ENCODE measurements at places on chromosomes 4 and X. TPM values are rescaled to one million over a fixed set of nuclear protein-coding genes. Genes with fewer than 3 reads are reported as not detected.

DNA sequence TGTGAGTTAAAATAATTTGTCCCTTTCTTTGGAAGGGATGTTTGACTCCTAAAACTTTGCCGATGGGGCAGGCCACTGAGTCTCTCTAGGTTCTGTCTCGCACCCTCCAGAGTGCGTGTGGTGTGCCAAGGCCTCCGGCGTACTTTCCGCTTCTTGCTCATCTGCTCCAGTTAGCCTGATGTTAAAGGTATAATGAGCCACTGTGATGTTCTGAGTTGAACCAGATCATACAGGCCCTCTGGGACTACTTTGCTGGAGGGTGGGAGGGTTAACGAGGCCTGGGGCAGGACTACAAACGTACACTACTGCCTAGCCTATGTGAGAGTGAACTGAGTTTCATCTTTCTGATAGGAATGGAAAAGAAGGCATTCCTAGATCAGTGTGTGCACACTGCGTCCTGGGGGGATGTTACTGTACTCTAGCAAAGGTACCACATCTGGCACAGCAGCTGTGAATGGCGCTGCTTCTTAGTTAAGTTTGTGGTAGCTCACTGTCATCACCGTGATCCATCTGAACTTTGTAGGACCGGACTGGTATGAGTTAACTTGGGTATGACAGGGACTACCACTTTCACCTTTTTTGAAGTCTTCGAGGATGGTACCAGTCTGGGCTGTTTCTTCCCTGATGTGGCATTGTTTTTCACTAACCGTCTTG is 60.2 kb downstream of the RGS12 start:
- no peak for DNase-seq
- H3K27me3 ChIP-seq, result no peaks in the 10 kb centered on the region
- H3K4me3 ChIP-seq, result no peak overlapping the region
- no peaks in the 10 kb centered on the region for H3K36me3 ChIP-seq
- peaks cover 3% of the 10 kb centered on the region for H3K4me1 ChIP-seq

DNA sequence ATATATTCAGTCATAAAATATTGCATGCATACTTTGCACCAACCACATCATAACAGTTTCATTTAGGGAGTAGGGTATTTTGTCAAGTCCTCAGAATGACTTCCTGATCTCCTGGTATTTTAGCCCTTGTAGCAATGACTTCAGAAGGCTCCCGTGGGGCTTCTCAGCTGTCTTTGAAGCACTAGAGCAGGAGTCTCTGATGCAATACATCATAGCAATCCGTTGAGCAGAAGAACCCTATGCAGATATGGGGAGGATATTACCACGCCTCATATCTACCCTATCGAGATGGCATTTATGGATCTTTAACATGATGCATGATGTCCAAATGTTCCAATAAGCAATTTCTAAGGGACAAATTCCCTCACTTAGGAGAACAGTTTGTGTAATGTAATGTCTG is 373.7 kb upstream of the FTHL17 start:
- no peak overlapping the region for H3K27ac ChIP-seq
- H3K4me1 ChIP-seq, result no peaks in the 10 kb centered on the region
- no peak overlapping the region for H3K4me3 ChIP-seq
- H3K27me3 ChIP-seq, result no peaks in the 10 kb centered on the region
- DNase-seq, result no peak

- H3K36me3 ChIP-seq, result peaks cover 20% of the 10 kb centered on the region
- no peaks in the 10 kb centered on the region for H3K4me1 ChIP-seq
- no peak overlapping the region for H3K4me3 ChIP-seq
- DNase-seq, result no peak
- H3K27ac ChIP-seq, result no peak overlapping the region
These were observed 64.8 kb downstream of the KIF4A start for GRCh38 chrX:70354716-70355115.

- no peak for DNase-seq
- peaks cover 32% of the 10 kb centered on the region for H3K36me3 ChIP-seq
- no peak overlapping the region for H3K4me3 ChIP-seq
- H3K27ac ChIP-seq, result no peak overlapping the region
- no peaks in the 10 kb centered on the region for H3K27me3 ChIP-seq
These were observed 58.9 kb downstream of the CHIC2 start for GRCh38 chr4:54005475-54005874.

DNA sequence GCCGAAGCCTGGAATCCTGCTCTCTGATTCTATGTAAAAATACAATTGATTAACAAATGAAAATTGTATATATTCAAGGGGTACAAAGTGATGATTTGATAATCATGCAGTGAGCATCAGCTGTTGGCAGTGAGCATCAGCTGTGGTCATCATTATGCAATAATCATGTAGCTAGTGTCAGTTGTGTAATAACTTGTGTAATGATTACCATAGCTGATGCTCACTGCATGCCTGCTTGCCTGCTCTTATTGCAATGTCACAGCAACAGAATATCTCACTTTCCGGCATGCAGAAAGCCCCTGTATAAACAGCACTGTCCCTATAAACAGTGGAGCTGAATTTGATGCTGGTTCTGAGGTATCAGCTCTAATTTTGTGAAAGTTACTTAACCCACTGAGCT is 46.8 kb downstream of the SULT1B1 start:
- no peak overlapping the region for H3K4me3 ChIP-seq
- no peaks in the 10 kb centered on the region for H3K36me3 ChIP-seq
- no peak overlapping the region for H3K27ac ChIP-seq
- peaks cover under 1% of the 10 kb centered on the region for H3K4me1 ChIP-seq
- DNase-seq, result no peak

DNA sequence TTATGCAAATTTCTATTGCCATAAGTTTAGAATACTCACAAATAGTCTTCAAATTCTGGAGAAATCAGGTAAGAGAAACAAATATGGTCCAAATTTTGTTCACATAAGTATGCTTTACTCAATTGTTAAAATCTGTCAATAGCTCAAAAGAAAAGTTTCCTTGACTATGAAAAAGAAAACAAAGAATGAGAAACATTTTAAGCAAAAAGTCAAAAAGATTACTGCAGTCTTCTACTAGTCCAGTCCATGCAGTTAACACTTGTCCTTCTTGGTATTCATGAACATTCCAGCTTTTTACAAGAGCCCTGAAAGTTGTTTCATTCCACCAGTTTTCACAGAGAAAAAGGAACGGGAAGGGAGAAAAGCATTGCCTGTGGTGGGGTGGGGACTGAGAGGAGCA is 54.7 kb upstream of the ZXDA start:
- H3K4me3 ChIP-seq, result no peak overlapping the region
- DNase-seq, result no peak
- H3K27me3 ChIP-seq, result no peaks in the 10 kb centered on the region
- no peaks in the 10 kb centered on the region for H3K4me1 ChIP-seq
- peaks cover 1% of the 10 kb centered on the region for H3K36me3 ChIP-seq
- no peak overlapping the region for H3K27ac ChIP-seq

Gene PASD1
- total RNA-seq, result not detected

GRCh38 chr4:79466621-79467020 is 58.6 kb upstream of the GK2 start:
- H3K4me1 ChIP-seq, result no peaks in the 10 kb centered on the region
- DNase-seq, result no peak
- H3K27ac ChIP-seq, result no peak overlapping the region
- H3K27me3 ChIP-seq, result peaks cover 7% of the 10 kb centered on the region
- H3K4me3 ChIP-seq, result no peak overlapping the region
- H3K36me3 ChIP-seq, result no peaks in the 10 kb centered on the region

- DNase-seq, result no peak
- no peaks in the 10 kb centered on the region for H3K36me3 ChIP-seq
- peaks cover 12% of the 10 kb centered on the region for H3K27me3 ChIP-seq
- no peaks in the 10 kb centered on the region for H3K4me1 ChIP-seq
- no peak overlapping the region for H3K4me3 ChIP-seq
These were observed 14.1 kb downstream of the CXCL1 start for GRCh38 chr4:73883306-73883705.

DNA sequence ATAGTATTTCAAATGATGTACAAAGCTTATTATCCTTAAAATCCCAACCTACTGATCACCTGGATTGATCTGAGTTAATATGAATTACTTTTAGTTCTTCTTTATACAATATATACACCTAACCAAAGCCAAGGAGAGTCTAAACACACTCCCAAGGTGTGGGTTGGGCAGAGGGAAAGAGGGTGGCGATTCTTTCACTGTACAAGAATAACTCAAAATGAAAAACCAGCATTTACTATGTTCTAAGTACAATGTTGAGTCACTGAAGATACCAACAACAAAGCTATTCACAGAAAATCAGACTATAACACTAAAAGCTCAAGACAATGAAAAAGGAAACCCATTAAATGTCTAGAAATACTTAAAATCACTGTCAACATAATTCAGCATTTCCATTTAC is 46.6 kb downstream of the ANKRD17 start:
- H3K27me3 ChIP-seq, result no peaks in the 10 kb centered on the region
- H3K36me3 ChIP-seq, result peaks cover 39% of the 10 kb centered on the region
- no peak for DNase-seq
- H3K4me1 ChIP-seq, result peaks cover 19% of the 10 kb centered on the region

DNA sequence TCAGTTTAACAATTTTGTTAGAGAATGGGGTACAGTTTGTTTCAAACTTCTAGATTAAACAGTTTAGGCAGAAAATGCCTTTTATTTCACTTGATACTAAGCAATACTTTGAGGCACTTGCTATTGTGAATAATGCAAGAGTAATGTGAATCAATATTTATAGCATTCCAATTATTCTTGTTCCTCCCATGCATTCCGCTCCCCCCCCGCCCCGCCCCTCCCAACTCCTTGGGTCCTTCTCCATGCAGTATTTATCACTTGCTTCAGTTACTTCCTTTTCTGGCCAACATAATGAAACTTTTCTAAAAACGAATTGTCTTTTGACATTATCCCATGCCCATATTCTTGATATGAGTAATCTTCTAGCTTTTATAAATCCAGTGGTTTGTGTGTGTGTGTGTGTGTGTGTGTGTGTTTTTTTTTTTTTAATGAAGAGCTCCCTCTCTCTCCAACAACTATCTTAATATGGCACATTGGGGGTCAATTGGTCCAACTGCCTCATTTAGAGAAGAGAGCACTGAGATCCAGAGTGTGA is 1.6 kb downstream of the BANK1 start:
- H3K4me3 ChIP-seq, result peak overlapping the region; percentile 46
- no peaks in the 10 kb centered on the region for H3K36me3 ChIP-seq
- H3K4me1 ChIP-seq, result peaks cover 10% of the 10 kb centered on the region
- H3K27me3 ChIP-seq, result peaks cover 66% of the 10 kb centered on the region
- no peak for DNase-seq

- no peak for DNase-seq
- peaks cover 8% of the 10 kb centered on the region for H3K27me3 ChIP-seq
- no peaks in the 10 kb centered on the region for H3K4me1 ChIP-seq
- no peak overlapping the region for H3K4me3 ChIP-seq
- H3K27ac ChIP-seq, result no peak overlapping the region
- no peaks in the 10 kb centered on the region for H3K36me3 ChIP-seq
These were observed 140.4 kb downstream of the C4orf33 start for GRCh38 chr4:129236351-129236750.

- DNase-seq, result no peak
- H3K27me3 ChIP-seq, result no peaks in the 10 kb centered on the region
- no peaks in the 10 kb centered on the region for H3K36me3 ChIP-seq
- H3K4me3 ChIP-seq, result no peak overlapping the region
These were observed 115.7 kb upstream of the MAGEB16 start for GRCh38 chrX:35682476-35682875.
